ENCODE measurements at places on chromosomes 13 and 19.

DNA sequence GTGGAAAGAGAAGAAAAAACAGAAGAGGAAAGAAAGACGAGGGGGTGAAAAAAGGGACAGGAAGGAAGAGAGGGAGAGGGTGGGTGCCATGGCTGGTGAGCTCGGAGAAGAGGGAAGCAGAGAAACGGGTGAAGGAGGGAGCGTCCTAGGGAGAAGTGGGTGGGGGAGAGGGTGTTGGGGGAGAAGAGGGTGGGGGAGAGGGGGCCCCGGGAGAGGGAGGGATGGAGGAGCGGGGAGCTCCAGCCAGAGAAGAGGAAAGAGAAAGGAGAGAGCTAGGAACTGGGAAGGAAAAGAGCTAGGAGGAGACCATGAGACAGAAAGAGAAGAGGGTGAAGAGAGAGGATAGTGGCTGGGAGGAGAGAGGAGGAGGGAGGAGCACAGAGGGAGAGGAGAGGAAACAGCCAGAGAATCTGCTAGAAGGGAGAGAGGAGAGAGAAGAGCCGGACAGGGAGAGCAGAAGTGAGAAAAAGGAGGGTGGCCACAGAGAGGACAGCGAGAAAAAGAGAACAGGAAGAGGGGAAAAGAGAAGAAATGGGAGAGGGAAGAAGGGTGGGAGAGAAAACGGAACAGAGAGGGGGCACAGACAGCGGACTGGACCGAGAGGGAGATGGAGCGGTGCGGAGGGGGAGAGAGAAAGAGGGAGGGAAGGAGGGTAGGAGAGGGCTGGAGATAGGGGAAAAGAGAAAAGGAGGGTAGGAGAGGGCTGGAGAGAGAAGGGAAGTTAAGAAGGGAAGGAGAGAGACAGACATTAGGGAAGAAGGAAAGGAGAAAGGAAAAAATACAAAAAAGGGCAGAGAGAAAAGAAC is 11.9 kb upstream of the GARIN5A start:
- DNase-seq = no peak

GRCh38 chr13:61202042-61202441 is 213.6 kb downstream of the PCDH20 start:
- DNase-seq = no peak

- no peak for DNase-seq
Measured at GRCh38 chr13:96684469-96684868, 309.8 kb downstream of the OXGR1 start.

DNA sequence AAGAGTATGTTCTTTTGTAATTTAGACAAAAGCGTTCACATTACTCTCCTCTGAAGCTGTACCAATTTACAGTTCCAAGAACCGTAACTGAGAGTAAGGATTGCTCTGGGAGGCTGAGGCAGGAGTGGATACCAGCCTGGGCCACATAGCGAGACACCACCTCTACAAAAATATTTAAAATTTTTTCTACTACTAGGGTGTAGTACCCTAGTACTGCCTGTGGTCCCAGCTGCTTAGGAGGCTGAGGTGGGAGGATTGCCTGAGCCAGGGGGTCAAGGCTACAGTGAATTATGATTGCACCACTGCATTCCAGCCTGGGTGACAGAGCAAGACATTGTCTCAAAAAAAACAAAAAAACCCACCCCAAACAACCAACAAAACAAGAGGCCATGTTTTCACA is 12.1 kb upstream of the CYP2A6 start:
- no peak for DNase-seq

DNA sequence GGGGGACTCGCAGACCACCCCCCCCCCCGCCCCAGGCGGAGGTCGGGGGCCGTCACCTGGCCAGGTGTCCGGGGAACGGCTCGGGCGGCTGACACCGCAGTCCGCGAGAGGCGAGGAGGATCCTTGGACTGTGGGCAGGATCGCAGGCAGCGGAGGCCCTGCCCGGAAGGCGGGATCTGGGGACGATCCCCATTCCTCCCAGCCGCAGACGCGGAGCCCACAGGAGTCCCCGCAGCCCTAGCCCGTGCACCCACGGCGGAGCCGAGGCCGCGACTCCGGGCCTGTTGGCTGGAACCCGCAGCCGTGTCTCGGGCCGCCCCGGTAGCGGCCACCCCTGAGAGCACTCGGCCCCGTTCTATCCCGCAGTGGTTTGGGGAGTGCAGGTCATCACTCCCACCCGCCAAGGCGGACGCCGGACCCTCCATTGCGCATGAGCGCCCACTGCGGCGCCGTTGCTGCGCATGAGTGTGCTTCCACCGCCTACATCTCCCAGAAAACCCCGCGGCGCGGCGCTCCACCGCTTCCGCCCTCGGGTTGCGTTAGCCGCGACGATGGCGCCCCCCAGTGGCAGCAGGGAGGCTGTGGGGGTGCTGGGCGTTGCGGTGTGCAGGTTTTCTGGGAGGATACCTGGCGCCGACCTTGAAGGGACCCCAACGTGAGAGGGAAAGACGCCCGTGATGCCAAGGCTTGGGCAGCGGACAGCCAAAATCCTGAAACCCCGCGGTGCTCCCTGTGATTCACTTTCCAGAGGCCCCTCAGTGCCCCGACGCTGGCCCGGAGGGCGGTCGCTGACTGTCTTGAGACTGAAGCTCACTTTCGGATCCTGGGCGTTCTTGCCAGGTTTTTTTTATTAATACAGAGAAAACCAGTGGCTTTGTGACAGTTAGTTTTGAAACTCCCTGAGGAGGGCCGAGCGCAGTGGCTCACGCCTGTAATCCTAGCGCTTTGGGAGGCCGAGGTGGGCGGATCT is 4.4 kb upstream of the ZNF329 start:
- peak; percentile 100 for DNase-seq

GRCh38 chr13:81686877-81687276 is 1346.0 kb upstream of the SPRY2 start:
- no peak for DNase-seq
